Astrocyte (in vitro differentiated cells and primary cell): ENCODE measurements at places on chromosomes 13 and 19. TPM values are rescaled to one million over a fixed set of nuclear protein-coding genes. Genes with fewer than 3 reads are reported as not detected.

Gene FLT3LG
- 0.38 TPM in 1 of 2 replicates, not detected in the other for total RNA-seq

Gene ZNF429
- total RNA-seq, result 11.0 and 12.7 TPM in 2 replicates

Gene ZNF470
- 4.9 and 6.8 TPM in 2 replicates for total RNA-seq

Gene ERICH6B
- total RNA-seq, result not detected in 2 replicates
